ENCODE measurements at places on chromosomes 16 and 17.

DNA sequence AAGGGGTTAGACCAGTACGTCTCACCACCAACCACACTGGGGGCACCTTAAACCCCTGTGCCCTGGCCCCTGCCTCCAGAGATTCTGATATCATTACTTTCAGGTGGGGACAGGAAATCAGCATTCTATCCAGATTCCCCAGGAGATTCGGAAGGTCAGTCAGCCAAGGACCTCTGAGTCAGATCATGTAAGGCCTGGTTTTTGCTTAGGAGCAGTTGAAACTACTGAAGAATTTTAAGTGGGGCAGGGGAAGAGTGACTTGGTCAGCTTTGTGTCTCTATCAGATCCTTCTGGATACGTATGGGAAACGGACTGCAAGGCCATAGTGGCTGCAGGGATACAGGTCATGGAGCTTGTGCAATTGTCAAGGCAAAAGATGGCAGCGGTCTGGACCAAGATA, 9.0 kb downstream of the EMP2 start:
- DNase-seq, result no peak

DNA sequence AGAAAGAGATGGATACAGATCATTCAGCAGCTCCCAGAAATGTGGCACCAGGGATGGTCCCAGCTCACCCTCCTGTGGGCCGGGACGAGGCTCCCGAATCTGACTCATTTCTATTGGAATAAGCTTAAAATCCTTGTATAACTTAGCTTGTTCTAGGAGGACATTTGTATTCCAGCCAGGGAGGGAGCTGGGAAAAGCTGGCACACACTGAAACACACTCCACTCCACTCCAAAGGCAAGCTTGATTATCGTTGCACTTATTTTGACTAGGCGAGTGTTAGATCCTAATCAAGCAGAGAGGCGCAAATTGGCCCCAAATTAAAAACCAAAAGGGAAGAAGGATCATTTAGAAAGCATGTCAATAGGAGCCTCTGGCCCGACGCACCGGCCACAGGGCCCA, 339.5 kb downstream of the HS3ST4 start:
- no peak for DNase-seq

- no peak for DNase-seq
These were observed 22.6 kb downstream of the TBX2 start for GRCh38 chr17:61422116-61422799.

GRCh38 chr17:12637015-12637414, 28.7 kb upstream of the MYOCD start:
- no peak for DNase-seq

- DNase-seq, result no peak
These were observed 7.3 kb upstream of the SERPINF1 start for GRCh38 chr17:1754430-1755112.

DNA sequence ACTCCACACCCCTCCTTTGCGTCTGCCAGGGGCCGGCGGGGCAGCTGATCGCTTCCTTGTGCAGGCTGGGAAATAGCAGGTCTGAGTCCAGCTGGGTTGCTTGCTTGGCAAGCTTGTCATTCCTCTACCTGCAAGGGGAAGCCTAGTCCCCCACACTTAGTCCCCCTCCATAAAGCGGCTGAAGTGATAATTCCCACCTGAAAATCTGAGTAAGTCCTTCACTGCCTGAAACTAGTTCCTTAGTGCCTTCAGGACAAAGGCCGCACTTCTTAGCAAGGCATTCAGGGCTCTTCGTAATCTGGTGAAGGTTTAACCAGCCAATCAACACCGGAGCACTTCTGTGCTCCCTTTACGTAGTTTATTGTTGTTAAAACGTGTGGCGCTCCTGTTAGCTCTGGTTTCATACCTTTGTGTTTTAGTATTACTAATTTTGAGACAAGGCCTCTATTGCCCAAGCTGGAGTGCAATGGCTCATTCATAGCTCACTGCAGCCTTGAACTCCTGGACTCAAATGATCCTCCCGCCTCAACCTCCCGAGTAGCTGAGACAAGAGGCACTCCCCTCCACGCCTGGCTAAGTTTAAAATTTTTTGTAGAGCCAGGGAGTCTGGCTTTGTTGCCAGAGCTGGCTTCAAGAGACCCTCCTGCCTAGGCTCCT, 817 bp downstream of the PSKH1 start:
- no peak for DNase-seq

DNA sequence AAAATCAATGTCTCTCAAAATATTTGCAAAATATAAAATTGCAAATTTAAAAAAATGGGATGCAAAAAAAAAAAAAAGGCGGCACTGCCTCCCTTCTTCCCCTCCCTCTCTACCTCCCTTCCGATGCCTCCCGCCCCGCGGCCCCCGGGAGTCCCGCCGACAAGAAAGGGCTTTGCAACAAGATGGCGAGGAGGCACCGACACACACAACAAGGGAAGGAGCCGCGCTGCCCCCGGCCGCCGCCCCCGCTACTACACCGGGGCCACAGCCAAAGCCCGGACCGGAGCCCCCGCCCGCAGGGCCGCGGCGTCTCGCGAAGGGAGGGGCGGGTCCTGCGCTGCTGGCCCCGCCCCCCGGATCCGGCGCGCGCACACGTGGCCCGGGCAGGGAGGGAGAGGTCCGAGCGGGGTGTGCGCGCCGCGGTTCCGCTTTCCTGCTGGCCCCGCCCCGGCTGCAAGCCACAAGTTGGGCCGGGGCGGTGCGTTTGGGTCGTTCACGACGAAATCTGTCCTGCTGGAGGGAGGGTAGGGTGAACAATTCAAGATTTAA, at the start of gene MNT:
TSS of gene MNT (minus strand) at position 184 of the 549 bp plus-strand sequence. CDS start 348 bp downstream, outside the sequence.
- DNase-seq, result peak; percentile 92

DNA sequence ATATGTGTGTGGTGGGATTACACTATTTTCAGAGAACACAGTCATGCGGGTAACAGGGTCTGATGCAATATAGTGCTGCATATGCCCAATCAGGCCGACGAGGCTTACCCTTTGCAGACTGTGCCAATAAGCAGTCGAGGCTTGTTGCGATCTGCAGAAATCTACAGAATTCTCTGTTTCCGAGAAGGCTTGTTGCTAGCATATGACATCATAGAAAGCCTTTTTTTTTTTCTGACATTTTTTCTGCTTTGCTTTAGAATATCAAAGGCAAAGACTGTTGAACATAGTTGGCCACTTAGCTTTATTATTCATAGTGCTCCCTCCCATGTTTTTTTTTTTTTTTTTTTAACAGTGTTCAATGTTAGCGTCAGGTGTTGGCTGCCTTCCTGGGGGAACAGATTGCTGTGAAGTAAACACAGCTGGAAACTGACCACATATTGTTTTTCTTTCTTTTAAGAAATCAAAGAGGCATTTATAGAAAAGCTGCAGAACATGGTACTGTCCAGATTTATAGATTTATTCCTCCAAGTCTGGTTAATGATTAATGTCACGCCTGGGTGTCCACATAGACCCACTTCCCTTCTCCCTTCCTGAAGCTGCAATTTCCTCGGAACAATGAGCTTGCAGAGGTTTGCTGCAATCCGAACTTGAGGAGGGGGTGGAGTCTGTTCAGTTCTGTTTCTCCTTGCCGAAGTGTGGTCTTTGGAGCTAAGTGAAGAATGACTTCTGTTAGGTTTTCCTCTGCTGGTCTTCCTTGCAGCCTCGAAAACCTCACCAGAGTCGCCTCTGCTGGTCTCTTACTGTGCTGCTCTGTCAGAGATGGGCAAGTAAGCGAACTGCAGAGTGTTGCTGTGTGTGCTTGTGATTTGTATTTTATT, 87.3 kb downstream of the MAP2K6 start:
- DNase-seq, result no peak

- no peak for DNase-seq
These were observed 5.5 kb upstream of the SLFN12L start for GRCh38 chr17:35542990-35543389.

- DNase-seq, result no peak
These were observed 140.5 kb downstream of the CACNG3 start for GRCh38 chr16:24396350-24397271.

- no peak for DNase-seq
These were observed 399.7 kb downstream of the XYLT1 start for GRCh38 chr16:17070882-17071592.

DNA sequence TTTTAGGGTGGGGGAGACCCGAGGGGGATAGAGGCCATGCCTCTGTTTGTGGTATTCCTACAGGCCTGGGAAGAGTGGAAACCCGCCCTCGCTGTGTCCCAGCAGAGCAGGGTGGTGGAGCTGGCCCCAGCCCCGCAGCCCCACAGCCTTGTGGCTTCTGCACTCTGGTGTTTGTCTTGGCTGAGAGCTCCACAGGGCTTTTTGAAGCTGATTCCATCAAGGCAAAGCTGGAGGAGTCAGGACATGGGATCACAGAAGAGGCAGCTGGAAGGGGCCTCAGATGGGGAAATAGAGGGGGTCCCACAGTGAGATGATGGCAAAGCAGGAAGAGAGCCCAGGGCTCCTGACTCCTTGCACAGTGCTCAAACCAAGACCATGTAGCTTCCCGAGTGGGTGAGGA, 5.0 kb upstream of the WFIKKN2 start:
- DNase-seq, result no peak

DNA sequence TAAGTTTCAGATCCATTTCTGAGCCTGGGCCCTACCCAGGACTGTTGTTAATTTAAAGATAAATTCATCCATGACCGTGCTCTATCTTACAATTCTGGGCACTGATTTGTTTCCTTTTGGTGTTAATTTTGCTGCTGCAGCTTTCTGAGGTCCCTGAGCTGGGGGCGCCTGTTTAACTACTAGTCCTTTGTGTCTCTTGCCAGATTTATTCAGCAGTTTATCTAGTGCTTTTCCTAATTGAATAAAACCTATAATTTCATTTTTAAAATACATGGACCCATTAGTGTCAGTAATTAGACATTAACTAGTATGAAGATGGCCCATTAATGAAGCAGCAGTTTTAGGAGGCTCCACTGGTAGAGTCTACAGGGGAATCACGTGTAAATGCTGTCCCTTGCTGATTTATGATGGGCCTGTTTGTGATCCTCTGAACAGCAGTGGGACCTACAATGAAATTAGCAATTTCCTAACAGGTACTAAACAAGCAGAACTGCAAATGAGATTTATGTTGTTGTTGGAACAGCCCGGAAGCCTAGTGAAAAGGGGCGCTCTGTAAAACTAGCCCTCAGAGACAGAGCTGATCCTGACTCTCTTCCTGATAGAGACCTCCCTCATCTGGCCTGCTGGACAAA, 54.7 kb downstream of the HS3ST2 start:
- DNase-seq, result peak; percentile 66
